ENCODE measurements at places on chromosomes 3 and 15. TPM values are rescaled to one million over a fixed set of nuclear protein-coding genes. Genes with fewer than 3 reads are reported as not detected.

The FSIP1 gene
- total RNA-seq: 0.51 TPM

The TRIM69 gene
- 62.5 TPM for total RNA-seq

The KCNMB2 gene
- total RNA-seq: not detected

The VILL gene
- 13.2 TPM for total RNA-seq

The VPS33B gene
- total RNA-seq: 21.1 TPM

The KIF15 gene
- total RNA-seq: 25.7 TPM

The MUSTN1 gene
- not detected for total RNA-seq

The ACOX2 gene
- not detected for total RNA-seq

The DTWD1 gene
- total RNA-seq: 23.4 TPM

The DCLK3 gene
- total RNA-seq: not detected

The ELL3 gene
- total RNA-seq: 0.23 TPM

The LRRC2 gene
- not detected for total RNA-seq

The MEGF11 gene
- not detected for total RNA-seq

The CSK gene
- 289 TPM for total RNA-seq

The MEIS2 gene
- total RNA-seq: not detected

The FBXO40 gene
- not detected for total RNA-seq

The CIB2 gene
- 2.6 TPM for total RNA-seq

The PRR23E gene
- total RNA-seq: not detected

The REC114 gene
- total RNA-seq: not detected

The GP9 gene
- not detected for total RNA-seq

The SLC24A5 gene
- not detected for total RNA-seq

The GCNT3 gene
- not detected for total RNA-seq

Data from activated CD8-positive, alpha-beta memory T cell treated with anti-CD3 and anti-CD28 coated beads for 36 hours (primary cell).